ENCODE measurements at places on chromosomes 16 and 17.

GRCh38 chr16:79451196-79451816 lies 149.2 kb downstream of the MAF start:
- no peak for DNase-seq
- peaks cover 10% of the 10 kb centered on the region for H3K27me3 ChIP-seq
- no peak overlapping the region for H3K4me3 ChIP-seq

GRCh38 chr16:3467921-3468320 lies 24.4 kb downstream of the NAA60 start:
- no peak overlapping the region for H3K4me3 ChIP-seq
- H3K27me3 ChIP-seq, result no peaks in the 10 kb centered on the region
- peaks cover 31% of the 10 kb centered on the region for H3K4me1 ChIP-seq
- peaks cover 3% of the 10 kb centered on the region for H3K36me3 ChIP-seq

DNA sequence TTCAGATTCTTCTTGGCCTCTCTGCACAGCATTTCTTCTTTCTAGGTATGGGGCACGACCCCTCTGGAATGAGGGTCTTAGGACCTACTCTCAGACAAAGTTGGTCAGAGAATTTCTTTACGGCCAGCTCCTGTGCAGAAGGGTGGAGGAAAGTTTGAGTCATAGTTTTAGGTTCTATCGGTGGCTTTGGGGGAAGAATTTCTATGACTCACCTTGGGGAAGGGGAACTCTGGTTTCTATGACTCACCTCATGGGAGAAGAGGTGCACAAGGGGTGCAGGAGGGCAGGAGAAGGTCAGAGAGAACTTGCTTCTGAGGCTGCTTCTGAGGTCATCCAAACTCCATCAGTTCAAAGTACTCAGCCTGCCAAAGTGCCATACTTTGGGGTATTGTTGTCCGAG lies 2.5 kb upstream of the ABCC12 start:
- no peaks in the 10 kb centered on the region for H3K4me1 ChIP-seq
- no peak overlapping the region for H3K4me3 ChIP-seq
- H3K27ac ChIP-seq, result no peak overlapping the region
- H3K27me3 ChIP-seq, result peaks cover 42% of the 10 kb centered on the region

GRCh38 chr17:32806646-32807045 lies 70.3 kb downstream of the MYO1D start:
- DNase-seq, result no peak
- H3K36me3 ChIP-seq, result no peaks in the 10 kb centered on the region
- no peaks in the 10 kb centered on the region for H3K4me1 ChIP-seq
- H3K4me3 ChIP-seq, result no peak overlapping the region

DNA sequence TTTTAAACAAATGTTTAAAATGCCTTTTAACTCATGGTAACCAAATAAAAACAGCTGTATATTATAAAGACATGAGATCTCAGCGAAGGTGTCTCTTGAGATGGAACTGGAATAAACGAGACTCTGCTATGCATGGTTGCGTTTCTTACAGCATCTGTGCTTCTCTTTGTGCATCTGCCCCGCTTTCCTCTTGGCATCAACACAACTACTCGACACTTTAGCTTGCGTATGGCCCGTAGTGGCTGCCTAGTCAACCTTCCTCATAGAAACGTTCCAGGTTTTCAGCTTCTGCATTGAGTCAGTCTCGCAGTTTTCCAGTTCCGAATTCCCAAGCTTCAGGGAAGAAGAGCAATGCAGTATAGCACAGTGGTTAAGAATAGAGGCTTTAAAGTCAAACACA lies 214.9 kb downstream of the CEP112 start:
- H3K27me3 ChIP-seq, result peaks cover 4% of the 10 kb centered on the region

DNA sequence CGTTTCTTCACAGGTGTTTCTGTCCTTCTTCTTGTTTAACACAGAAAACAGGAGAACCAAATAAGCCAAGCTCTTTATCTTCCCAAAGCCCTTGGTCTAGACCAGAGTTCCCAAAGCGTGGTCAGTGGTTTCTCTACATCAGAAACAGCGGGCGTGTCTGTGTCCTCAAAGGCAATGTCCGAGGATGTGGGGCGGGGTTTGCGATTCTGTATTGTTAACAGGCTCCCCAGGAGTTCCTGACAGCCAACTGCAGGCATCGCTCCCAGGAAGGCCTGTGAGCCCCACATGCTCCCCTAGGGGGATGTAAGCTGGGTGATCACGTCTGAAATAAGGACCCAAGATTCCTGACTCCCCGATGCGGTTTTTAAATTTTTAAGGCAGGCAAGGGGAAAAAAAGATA lies 28.4 kb upstream of the SLC25A19 start:
- H3K27me3 ChIP-seq, result no peaks in the 10 kb centered on the region
- H3K36me3 ChIP-seq, result peaks cover 10% of the 10 kb centered on the region
- H3K4me3 ChIP-seq, result no peak overlapping the region
- DNase-seq, result no peak
- peaks cover 22% of the 10 kb centered on the region for H3K4me1 ChIP-seq

DNA sequence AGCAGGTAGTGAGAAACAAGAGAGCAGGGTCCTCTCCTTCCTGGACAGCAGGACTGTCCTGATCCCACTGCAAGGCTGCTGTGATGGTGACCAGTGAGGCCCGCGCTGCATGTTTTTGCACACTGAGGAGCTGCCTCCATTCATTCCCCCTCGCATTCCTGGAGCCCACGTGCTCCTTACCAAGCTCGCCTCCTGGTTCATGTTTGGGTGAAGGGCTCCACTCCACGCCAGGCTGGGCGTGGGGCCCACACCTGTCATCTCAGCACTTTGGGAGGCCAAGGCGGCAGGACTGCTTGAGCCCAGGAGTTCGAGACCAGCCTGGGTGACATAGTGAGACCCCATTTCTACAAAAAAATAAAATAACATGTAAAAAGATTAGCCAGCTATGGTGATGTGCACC lies 15.4 kb upstream of the FASN start:
- no peak overlapping the region for H3K4me3 ChIP-seq
- DNase-seq, result no peak
- H3K27ac ChIP-seq, result no peak overlapping the region
- H3K4me1 ChIP-seq, result no peaks in the 10 kb centered on the region
- H3K36me3 ChIP-seq, result no peaks in the 10 kb centered on the region
- H3K27me3 ChIP-seq, result no peaks in the 10 kb centered on the region

- H3K4me1 ChIP-seq, result peaks cover 46% of the 10 kb centered on the region
- H3K27me3 ChIP-seq, result no peaks in the 10 kb centered on the region
- H3K36me3 ChIP-seq, result no peaks in the 10 kb centered on the region
Observed at GRCh38 chr16:23496821-23497542, 13.3 kb downstream of the GGA2 start.

- peak; percentile 95 for DNase-seq
- H3K4me3 ChIP-seq, result peak within 1 kb of the TSS; percentile 94
- no peaks in the 10 kb centered on the region for H3K27me3 ChIP-seq
- H3K4me1 ChIP-seq, result peaks cover 20% of the 10 kb centered on the region
- H3K36me3 ChIP-seq, result no peaks in the 10 kb centered on the region
- H3K27ac ChIP-seq, result peak within 1 kb of the TSS; percentile 97
Observed at GRCh38 chr17:75182569-75183436, at the start of gene SUMO2. Gene SUMO2, minus strand, starts transcription at chr17:75182959. Its CDS starts 125 bp downstream, at chr17:75182834.
